Activated CD8-positive, alpha-beta memory T cell treated with anti-CD3 and anti-CD28 coated beads for 48 hours (primary cell): ENCODE measurements at places on chromosomes 1 and 21.

DNA sequence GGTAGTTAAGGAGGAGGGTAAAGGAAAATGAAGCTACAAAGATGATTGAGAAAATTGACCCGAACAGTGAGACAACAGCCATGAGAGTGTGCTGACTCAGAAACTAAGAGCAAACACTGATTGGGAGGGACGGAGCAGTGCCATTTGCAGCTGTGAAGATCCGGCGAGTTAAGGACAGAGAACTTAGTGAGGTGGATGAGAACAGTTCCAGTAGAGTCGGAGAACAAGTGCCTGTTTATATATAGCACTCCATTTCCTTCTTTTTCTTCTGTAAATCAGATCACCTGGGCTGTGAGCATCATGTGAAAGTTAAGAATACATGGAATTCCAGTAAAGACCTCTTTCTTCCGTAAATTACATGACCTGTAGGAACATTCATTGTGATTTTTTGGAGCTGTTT is 145.7 kb downstream of the KCNK2 start:
- no peak for DNase-seq

DNA sequence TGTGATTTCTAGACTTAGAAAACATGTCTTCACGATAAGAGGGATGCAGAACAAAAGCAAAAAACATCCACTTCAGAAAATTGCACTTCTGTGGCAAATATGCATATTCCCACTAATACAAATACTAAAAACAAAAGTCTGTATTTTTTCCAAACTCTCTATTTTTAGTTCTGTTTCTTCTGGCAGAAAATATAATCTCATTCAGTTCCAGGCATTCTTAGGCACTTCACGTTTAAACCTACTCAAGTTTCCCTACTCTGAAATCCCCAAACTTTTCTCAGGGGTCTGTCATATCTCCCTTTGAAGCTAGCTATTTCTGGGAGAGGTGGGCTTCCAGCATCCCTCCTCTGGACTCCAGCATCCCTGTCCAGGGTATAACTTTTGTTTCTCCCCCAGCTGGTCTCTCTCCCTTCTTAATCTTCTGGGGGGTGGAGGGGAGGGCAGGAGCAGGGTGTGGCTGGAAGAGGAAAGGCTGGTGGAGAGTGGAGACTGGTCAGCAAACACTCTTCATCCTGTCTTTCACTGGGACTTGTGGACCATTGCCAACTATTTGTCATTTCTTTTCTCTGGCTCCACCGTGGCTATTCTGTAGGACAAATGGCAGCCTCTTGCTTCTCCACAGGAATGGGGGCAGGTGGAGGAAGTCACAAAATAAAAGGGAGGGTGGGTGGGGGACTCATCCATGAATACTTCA is 19.6 kb upstream of the NCF2 start:
- DNase-seq = no peak

- DNase-seq = no peak
These were observed 18.8 kb downstream of the SLX9 start for GRCh38 chr21:44958471-44959191.

DNA sequence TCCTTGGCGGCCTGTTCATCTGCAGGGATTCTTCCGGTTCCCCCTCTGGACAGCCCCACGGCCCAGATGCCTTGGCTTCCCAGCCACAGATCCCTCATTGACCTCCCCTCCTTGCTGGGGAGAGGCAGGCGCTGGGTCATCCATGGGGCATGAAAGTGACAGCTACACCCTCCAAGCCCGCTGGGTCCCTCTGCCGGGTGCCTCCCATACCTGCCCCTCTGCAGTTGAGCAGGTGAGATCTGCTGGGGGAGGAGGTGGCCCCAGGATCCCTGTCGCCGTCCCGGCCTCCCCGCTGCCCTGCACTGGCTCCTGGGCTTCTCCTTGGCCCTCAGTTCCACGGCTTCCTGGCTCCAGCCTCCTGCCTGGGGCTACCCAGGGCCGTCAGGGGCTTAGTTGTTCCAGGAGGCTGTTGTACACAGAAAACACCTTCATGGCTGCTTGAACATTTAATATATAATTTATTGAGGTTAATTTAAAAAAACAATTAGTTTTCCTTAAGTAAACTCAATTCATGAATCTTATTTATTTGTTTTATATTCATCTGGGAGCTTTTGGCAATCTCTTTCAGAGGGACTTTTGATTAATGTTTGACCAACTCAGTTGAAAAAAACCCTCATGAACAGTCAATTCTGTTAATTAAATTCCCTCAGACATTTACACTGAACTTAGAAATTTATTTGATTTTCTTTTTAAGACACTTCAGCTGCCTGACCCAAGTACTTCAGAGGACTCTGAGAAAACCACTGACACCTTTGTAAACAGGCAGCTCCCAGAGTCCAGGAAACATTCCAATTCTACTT is 67.6 kb upstream of the ABCG1 start:
- no peak for DNase-seq

DNA sequence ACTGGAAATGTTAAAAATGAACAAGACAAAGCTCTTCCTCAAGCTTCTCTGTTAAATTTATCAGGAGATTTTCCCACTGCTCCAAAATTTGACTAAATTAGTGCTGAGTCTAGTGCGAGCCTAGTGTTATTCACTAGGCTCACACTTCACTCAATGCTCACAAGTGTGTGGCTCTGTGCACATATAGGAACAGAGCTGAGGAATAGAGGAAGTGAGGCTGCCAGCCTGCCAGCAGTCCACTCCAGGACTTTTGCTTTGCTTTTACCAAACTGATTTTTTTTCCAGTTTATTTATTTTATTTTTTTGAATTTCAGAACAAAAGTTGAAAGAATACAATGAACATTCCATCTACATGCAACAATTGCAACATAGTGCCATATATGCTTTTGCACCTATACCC is 87.2 kb downstream of the VAV3 start:
- DNase-seq = no peak

DNA sequence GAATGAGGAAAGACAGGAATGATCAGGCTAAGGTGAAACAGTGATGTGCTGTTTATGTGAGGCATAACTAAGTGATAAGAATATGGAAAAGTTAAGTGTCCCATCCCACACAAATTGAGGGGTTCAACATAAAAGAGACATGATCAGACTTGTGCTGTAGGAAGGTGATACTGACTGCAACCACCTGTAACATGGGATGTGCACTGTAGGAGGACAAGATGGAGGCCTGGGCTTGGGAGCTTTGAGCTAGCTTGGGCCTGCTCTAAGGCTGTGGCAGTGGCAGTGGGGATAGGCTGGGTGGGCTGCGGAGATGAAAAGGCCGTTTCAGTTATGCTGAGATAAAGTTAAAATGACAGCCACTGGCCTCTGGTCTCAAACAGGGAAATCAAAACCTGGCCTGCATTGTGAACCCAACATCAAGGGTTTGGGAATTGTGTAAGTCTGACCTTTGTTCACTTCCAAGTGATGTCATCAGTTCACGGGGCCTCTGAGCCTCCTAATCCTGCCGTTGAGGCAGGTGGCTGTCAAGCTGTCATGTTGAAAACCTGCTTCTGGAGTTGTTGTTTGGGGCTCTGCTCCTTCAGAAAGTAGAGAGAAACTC is 61.2 kb upstream of the TENT5C start:
- DNase-seq = no peak

DNA sequence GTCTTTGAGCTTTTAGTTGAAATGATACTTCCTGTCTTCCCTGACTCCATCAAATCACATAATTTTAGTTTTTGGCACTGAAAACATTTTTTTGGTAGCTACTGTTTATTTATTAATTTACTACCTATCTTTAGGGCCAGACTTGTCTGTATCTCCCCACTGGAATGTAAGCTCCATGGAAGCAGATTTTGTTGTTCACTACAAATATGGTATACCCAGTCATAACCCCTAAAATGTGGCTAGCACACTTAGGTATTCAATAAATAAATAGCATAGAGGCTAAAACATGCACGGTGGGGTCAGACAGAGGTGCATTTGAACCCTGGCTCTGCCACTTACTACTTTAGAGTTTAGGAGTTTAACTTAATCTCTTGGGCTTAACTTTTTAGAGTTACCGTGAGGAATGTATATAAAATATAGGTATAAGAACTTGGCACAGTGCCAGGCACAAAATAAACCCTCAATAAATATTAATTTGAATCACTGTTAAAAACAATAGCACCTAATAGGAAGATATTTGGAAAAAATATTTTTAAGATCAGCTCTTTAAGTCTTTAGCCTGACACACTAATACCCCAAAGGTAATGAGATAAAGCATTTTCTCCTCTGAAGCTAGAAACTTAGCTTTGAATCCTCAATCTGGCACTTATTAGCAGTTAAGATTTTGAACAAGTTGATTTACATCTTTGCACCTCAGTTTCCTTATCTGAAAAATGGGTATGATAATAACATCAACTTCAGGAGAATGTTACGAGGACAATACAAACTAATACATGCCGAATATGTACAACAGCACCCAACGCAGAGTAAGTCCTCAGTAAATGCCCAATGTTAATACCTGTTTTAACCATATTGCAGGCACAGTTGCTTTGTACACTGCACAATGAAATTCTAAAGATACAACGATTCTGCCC is 59.6 kb upstream of the HP1BP3 start:
- no peak for DNase-seq

DNA sequence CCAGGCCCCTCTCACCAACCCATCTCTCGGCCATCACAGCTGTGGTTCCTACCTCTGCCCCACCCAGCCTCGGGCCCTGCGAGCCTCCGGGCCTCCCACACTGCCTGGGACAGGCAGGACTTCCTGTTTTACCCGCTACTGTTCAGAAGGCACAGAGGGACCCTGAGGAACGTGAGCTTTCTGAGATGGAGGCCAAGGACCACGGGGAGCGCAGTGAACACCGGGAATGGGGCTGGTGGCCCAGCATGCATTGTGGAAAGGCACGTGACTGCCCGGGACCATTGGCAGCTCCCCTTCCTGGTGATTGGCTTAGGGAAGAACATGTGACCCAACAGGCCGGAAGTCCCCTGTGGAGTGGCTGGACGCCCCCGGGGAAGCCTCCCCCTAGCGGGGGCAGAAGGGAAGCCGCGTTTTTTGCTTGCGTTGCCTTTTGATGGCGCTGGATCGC is 7.0 kb downstream of the S100B start:
- no peak for DNase-seq

GRCh38 chr1:165988275-165988674 is 160.9 kb downstream of the UCK2 start:
- no peak for DNase-seq

DNA sequence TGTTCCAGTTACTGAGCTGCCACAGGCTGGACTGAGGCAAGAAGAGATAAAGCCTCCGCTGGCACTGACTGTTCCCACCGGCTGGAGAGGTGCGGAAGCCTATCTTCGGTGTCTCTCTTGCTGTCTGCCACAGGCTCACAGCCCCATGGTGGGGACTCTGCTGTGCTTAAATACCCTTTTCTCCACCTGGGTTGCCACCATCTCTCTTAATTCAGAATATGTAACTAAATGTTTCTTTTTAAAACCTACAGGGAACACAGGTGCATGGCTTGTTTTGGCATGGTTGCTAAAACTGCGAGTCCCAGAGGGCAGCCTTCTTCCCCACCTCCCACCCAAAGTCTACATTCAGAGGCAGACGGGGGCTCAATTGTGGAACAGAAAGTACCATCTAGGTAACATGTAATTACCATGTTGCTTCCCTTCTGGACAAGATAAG is 8.1 kb upstream of the LBR start:
- no peak for DNase-seq

DNA sequence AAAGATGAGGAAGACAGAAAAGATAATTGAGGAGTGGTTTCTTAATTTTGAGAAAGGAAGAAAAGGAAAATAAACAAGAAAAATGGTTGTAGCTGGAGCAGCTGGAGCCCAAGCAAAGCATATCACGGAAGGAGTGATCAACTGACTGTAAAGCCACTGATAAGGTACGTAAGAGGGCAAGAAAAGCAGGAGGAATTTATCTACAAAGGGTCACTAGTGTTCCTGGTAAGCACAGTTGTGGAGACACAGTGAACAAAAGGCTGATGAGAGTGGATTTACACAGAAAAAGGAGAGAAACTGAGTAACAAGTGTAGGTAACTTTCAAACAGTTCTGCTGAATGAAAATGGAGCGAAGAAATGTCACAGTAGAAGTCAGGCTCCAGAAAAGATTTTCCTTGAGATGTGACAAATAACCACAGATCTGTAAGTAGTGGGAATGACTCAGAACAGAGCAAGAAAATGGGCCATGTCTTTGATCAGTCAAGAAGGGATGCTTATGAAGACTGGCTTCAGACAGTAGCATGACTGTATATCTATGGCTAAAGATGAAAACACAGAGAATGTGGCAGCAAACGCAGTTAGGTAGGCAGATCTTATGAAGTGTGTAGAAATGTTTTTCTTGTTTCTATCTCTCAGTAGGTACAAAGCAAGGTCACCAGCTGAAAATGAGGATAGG is 45.6 kb upstream of the RBM34 start:
- DNase-seq = no peak

DNA sequence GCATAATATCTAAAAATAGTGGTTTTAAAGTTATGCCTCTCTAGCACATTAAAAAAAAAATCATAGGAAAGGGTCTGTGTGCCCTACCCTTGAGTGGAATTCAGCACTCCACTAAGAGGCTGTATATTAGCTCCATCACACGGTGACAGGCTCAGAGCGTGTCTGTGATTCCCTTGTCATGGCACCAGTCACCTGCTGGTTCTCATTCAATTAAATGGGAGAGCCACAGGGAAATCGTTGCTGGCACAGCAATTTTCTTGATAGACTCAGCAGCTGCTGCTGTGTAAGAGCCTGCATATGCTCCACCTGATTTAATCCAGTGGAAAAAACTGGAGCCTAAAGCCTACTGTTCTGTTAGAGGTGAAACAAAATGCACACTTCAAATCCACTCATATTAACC is 9.5 kb downstream of the ATP6V1G3 start:
- DNase-seq = no peak

DNA sequence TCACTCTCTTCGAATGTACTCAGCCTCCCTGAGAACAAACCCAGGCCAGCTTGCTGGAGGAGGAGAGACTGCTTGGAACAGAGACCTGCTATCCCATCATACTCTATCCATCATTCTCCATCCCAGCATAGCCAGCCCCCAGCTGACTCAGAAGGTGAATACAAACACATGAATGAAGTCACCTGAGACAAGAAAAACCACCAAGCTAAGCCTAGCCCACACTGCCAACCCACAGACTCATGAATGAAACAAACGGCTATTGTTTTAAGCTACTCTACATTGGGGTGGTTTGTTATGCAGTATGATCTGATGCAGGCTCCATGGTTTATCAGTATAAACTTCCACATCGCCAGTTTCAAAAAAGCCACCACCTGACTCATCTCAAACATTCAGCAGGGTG is 395.6 kb downstream of the SETD4 start:
- no peak for DNase-seq

DNA sequence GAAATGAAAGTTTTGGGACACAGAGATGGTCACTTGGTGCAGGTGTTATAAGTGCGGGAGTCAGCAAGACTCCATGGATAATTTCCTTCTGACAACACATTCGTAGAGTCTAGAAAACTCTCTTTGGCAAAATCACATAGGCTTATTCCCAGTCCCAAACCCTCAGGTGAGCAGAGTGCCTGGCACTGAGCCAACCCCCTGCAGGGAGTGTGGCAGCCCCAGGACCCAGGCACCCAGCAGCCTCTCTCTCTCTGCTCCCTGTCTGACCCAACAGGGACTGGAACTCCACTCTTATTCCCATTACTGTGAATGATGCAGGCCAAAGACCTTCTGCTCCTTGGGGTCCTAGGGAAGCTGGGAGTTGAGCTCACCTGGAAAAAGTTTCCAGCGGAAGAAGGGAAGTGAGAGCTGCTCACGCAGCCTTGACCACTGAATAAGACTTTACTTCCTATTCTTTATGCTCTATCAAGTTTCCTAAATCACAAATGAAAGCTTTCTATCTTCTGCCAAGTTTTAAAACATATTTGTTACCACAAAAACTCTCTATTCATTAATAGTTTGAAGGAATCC is 132.6 kb upstream of the ETV3 start:
- DNase-seq = no peak

- no peak for DNase-seq
These were observed 66.8 kb upstream of the RAB4A start for GRCh38 chr1:229203991-229204632.
